ENCODE measurements at places on chromosomes 13 and 19.

GRCh38 chr13:113653264-113654174, 4.5 kb downstream of the ATP4B start:
- peak; percentile 39 for DNase-seq

DNA sequence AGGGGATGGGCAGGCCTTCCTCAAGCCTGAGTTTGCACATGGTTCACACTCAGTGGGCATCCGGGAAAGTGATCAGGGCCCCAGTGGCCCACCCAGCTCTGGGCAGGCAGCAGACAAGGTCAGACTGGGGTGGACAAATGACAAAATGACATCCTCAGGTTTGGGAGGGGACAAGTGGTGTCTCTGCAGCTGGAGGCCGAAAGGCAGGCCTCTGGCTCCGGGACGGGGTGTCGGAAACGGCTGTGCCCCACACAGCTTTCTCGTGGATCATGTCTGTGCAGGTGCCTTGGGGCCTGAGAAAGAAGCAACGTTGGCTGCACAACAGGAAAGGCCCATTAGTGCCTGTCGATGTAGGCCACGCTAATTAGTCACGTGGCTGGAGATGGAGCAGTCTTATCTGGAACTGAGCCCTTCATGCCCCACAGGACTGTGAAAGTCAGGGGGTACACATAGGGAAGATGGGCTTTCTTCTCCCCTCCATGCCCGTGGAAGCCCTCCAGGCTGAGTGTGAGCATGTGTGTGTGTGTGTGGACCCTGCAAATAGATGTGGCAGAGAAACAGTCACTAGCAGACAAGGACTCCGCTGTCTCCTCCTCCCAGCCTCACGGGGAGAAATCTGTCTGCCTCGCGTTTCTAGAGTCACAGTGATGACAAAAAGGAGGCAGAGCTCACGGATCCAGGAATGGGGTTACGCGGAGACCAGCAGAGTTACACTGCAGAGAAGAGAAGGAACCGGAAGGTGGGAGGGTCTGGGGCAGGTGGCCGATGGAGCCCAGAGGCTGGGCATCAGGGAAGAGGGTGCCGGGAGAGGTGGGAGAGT, 44.2 kb downstream of the CHST8 start:
- DNase-seq: no peak

DNA sequence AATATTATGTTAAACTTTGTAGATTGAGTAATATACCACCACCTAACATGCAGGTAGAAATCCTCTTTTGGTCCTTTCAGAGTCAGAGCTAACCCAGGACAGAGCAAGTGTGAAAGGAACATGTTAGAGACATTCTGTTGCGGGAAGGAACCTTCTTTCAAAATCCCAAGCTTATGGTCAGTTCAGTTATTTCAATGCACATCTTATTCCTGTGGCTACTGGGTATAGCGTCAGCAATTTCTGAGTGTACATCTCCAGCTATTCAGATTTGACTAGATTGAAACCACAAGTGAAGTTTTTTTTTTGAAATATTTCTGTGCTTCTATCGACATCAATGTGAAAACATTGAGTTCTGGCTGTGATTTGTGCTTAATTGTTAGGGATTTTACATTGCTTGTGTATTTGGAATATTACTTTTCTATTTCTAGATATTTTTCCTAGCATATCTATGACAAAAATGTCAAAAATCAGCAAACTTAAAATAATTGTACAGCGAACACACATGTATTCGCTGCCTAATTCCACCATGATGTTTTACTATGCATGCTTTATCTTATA, 165.3 kb downstream of the LMO7 start:
- no peak for DNase-seq

DNA sequence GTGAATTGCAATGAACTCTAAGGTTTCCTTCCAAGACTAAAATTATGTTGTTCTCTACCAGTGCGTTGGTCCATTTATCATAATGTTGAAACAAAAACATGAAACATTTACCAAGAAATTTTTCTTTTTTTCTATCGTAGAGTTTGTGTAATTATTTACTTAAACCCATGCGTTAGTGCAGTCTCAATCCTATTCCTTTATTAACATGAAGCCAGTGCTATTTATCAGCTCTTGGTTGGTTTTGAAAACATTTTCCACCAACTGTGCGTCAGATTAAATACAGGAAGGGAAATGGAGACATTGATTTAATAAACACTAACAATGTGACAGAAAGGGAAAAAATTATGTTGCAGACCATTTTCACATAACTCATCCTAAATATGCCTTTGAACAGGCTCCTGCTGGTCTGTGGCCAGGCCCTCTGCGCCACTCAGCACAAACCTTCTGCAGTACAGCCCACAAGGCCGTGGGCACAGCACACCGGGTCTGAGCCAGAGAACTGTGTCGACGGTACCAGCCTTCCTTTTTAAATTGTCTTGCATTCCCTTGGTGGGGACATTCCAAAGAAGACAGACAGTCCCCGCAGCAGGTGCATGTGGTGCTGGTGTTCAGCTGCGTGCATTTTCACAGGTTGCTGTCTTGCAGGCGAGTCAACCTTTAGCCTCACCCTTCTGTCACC, 135.8 kb downstream of the SHISA2 start:
- DNase-seq: no peak

GRCh38 chr13:21326155-21327031, 132.7 kb downstream of the ZDHHC20 start:
- peak; percentile 46 for DNase-seq

GRCh38 chr13:112067871-112068539, 1.1 kb downstream of the SOX1 start:
- DNase-seq: peak; percentile 19

DNA sequence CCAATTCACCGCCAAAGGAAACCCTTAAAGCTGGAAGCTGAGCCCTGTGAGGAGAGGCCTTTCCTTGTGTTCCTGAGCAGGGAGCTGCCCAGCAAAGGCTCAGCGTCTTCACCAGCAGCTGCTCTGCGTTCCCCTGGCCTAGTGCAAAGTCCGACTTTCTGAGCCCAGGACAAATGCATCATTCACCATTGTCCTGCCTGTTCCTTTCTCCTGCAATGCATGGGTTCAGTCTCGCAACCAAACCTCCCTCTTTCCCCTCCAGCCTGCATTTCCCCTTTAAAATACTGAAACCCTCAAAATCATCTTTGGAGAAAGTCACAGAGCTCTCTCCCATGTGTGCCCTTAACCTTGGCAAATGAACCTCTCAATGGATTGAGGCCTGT, 12.9 kb upstream of the TMEM255B start:
- no peak for DNase-seq

- DNase-seq: no peak
These were observed 121.9 kb upstream of the SPACA7 start for GRCh38 chr13:112254061-112254818.

DNA sequence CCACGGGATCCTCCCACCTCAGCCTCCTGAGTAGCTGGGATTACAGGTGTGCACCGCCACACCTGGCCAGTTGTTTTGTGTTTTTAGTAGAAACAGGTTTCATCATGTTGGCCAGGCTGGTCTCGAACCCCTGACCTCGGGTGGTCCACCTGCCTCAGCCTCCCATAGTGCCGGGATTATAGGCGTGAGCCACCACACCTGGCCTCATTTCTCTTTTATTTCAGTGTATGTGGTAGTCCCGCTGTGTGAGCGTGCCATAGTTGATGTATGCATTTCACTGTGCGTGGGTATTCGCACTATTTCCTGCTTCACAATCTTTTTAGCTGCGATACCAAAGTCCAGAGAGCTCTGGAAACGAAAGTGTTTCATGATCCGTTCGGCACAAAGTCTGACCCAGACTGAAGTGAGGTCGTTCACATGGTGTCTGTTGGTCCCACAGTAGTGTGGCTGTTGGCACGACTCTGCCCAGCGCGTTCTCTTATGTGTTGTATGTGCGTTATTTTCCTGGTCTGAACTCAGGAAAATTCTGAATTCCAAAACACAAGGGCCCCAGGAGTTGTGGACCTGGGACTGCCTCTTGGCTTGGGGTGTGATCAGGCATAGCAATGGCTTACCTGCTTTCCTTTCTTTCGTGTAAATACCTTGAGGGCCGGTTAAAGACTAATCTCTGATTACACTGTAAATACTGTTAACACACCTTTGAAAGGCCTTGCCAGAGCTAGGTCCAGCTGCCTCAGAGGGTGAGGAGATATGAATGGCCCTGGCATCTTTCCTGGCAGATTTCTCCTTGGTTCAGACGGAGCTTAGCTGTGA, 8.6 kb downstream of the EPN1 start:
- no peak for DNase-seq

- DNase-seq: peak; percentile 73
These were observed 2.9 kb upstream of the NRTN start for GRCh38 chr19:5801796-5802619.

DNA sequence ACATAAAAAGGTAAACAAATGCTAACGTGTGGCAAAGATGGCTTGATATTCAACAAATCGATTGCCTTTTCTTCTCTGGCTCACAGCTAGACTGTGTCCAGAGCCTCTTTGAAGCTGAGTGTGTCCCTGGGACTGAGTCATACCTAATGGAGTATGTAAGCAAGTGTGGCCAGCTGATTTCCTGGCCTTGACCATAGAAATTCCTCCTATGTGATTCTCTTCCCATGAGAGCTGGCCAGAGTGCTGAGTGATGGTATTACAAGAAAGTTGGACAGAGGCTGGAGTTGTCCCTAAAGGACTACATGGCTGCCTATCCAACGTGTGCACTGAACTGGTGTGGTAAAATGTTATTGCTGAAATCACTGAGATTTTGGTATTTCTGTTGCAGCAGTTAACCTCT, 320.1 kb upstream of the SLC10A2 start:
- peak; percentile 28 for DNase-seq

DNA sequence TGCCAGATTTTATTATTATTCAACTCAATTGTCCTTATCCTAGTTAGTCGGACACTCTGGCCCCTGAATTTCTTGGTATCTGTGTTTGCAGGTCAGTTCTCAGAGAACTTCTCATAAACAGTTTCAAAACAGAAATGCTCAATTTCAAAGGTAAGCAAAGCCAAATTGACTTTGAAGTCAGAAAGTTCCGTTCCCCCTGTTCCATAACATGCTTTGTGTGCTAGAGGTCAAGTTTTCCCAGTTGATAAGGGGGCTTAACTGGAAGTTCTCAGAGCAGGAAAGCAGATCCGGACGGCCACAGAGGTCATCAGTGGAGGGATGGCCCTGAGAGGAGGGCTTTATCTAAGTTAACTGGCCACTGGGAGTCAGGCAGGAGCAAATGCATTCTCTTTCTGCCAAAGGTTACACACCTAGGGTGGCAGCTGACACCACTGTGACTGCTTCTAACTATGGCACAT, 417.2 kb downstream of the COG6 start:
- no peak for DNase-seq

- no peak for DNase-seq
These were observed 46.7 kb downstream of the CYP4F22 start for GRCh38 chr19:15555021-15555420.

- peak; percentile 78 for DNase-seq
These were observed at the start of gene ERICH6B for GRCh38 chr13:45615501-45616101. TSS of gene ERICH6B (minus strand) at chr13:45615739. CDS start at chr13:45597005, 18,734 bp downstream.

DNA sequence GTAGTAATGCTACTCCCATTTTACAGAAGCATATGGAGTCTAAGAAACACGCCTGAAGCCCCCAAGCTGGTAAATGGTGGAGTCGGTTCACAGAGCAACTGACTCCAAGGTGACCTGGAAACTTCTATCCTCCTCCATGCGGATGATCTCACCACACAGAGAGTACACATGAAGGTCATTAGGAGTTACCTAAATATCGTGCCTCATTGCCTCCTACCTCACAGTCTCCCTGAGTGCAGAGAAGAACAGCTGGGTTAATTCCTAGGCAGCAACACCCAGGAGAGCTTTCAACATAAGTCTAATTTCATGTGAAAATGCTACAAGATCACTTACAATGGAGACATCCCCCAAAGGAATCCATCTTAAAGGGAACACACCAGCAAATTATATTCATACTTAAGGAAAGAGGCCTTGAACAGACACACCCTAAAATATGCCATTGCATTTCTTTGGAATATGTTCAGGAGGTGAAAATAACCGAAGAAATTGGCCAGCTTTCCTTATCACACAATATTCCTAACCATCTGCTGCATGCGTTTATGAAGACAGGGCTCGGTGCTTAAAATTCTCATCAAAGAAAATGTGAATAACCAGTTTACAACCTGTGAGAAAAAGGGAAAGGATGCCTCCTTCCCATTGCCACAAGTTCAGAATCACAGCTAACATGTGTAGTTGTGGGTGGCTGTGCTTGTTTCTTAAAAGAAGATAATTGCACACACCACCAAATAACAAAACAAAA, 203.6 kb upstream of the NBEA start:
- DNase-seq: peak; percentile 11

- DNase-seq: no peak
These were observed 6.9 kb upstream of the CDK8 start for GRCh38 chr13:26247011-26247410.

DNA sequence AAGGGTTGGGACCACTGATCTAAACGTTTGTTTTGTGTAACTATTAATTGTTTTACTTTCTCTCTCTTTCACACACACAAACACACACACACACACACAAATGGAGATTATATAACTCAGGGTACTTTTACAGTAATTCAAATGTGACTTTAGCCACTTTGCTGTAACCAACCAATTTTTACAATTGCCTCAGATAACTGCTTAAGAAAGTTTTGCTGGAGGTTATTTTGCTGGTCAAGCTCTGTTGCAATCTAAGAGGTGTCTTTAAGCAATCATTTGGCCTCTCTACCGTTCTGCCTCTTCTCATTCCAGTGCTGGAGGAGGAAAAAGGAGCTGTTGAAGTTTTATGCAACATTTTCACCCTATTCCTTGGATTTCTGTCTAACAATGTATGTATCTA, 63.0 kb downstream of the TBC1D4 start:
- no peak for DNase-seq

DNA sequence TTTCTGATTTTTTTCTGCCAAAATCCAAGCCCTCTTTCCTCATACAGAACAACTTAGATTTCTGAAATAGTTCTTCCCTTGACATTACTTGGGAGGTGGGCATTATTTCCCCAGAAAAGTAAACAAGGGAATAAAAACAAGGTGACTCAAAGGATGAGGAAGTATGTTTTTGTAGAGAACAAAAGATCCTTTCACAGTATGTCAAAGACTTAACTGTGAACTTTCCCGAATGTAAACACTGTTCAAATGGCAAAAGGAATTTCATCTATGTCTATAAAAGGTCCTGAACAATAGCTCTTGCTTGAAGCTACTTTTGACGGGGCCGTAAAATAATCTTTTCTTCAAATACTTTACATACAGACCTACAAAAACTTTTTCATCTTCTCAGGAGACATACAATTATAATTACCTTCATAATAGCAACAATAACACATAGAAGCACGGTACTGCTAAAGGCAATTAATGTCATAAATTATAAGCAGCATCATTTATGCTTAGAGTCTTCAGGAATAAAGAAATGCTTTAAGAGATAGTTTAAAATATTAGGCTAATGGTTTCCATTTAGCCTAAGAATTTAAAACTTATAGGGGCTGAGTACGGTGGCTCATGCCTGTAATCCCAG, 191.1 kb downstream of the RGCC start:
- peak; percentile 28 for DNase-seq

- DNase-seq: no peak
These were observed 16.5 kb downstream of the TYK2 start for GRCh38 chr19:10363789-10364281.

DNA sequence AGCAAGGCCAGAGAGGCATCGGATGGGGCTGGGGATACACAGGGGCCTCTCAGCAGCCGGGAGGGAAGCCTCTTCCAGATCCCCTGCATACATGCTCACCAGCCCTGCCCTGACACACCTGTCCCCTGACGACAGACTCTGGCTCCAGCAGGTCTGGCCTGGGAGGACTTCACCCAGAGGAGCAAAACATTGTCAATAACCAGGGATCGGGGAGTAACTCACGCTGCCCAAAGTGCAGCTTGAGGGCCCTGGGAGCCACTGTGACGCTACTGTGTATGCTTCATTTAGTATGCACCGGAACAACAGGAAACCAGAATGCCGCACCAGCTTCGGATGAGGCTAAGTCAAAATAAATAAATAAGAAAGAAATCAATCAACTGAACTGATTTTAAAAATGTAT, 12.4 kb upstream of the CD22 start:
- no peak for DNase-seq

Data from tongue (tissue), 3 donors.